ENCODE measurements at places on chromosomes 5 and 9. TPM values are rescaled to one million over a fixed set of nuclear protein-coding genes. Genes with fewer than 3 reads are reported as not detected.

GRCh38 chr9:130786526-130786925 lies 48.5 kb upstream of the ABL1 start:
- no peaks in the 10 kb centered on the region for H3K27me3 ChIP-seq
- no peak for DNase-seq
- H3K27ac ChIP-seq, result no peak overlapping the region
- no peak overlapping the region for H3K4me3 ChIP-seq

- H3K36me3 ChIP-seq, result no peaks in the 10 kb centered on the region
- no peak overlapping the region for H3K4me3 ChIP-seq
- peak; percentile 24 for DNase-seq
- peaks cover 10% of the 10 kb centered on the region for H3K4me1 ChIP-seq
Measured at GRCh38 chr9:116365056-116365471, 211.5 kb downstream of the PAPPA start.

- DNase-seq, result peak; percentile 69
- H3K4me3 ChIP-seq, result no peak overlapping the region
- no peaks in the 10 kb centered on the region for H3K4me1 ChIP-seq
- no peaks in the 10 kb centered on the region for H3K27me3 ChIP-seq
Measured at GRCh38 chr5:92885950-92886349, 695.1 kb downstream of the NR2F1-AS1 start.

CDX1 gene
- total RNA-seq, result not detected

- no peak overlapping the region for H3K27ac ChIP-seq
- no peaks in the 10 kb centered on the region for H3K36me3 ChIP-seq
- no peak overlapping the region for H3K4me3 ChIP-seq
- DNase-seq, result no peak
- peaks cover 29% of the 10 kb centered on the region for H3K4me1 ChIP-seq
Measured at GRCh38 chr9:107541523-107541922, 52.0 kb upstream of the KLF4 start.

LPAR1 gene
- total RNA-seq, result 3.8 TPM

DNA sequence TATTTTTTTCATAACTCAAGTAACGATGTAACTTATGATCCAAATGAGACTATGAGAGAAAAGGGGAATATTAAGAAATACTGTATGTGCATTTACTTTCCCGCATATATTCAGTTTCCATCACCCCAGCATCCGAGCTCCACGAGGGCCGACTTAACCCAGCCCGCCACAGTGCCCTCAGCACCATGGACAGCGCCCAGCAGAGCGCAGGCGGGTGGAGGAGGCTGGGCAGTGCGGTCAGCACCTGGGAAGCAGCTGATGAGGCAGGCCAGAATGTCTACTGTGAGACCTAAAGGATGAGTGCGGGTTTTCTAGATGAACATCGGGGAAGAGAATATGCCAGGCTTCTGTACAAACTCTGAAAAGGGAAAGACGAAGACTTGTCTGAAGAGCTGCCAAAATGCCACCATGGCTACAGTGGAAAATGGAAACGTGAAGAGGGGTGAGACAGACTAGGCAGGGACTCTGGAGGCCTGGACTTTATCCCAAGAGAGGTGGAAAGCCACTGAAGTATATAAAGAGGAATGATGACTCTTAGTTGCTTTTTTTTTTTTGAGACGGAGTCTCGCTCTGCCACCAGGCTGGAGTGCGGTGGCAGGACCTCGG lies 34.5 kb upstream of the MED27 start:
- H3K27ac ChIP-seq, result no peak overlapping the region
- no peaks in the 10 kb centered on the region for H3K27me3 ChIP-seq
- no peaks in the 10 kb centered on the region for H3K36me3 ChIP-seq
- DNase-seq, result peak; percentile 85

DNA sequence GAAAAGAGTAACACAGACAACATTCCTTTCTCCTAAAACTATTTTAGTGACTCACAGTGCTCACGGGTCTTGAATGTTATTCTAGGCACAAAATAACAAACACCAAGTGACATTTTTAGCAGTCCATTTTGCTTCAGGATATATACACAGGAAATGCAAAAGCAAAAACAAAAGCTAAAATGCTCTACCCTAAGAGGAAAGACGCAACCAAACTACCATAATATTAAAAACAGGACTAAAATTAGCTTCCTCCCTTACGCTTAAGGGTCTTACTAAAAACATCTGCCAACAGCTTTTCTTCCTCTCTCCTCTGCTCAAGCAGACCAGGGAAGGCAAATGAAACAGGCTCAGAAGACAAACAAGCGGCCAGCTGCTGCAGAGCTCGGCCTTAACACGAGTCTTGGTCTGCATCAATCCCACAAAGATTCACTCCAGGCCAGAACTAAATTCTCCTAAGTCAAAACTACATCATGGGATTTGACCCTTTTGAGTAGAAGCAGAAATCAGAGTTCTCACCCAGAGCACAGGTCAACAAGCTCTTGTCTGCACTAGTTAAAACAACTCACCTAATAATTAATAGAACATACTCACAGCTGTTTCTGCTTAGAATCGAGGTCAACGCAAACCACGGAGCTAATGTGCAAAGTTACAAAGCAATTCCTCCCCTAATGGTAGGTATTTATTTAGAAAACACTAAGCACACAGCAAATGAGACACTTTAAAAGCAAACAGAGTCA lies 62.3 kb downstream of the RAPGEF1 start:
- H3K4me1 ChIP-seq, result peaks cover 78% of the 10 kb centered on the region
- H3K27ac ChIP-seq, result peak overlapping the region; percentile 83
- H3K27me3 ChIP-seq, result no peaks in the 10 kb centered on the region
- DNase-seq, result no peak

CCL19 gene
- not detected for total RNA-seq

TRPM3 gene
- total RNA-seq, result 8.2 TPM

- H3K4me1 ChIP-seq, result peaks cover 14% of the 10 kb centered on the region
- peak overlapping the region; percentile 73 for H3K4me3 ChIP-seq
- no peaks in the 10 kb centered on the region for H3K36me3 ChIP-seq
- DNase-seq, result peak; percentile 51
- peaks cover 55% of the 10 kb centered on the region for H3K27me3 ChIP-seq
- H3K27ac ChIP-seq, result no peak overlapping the region
Measured at GRCh38 chr5:120464627-120465435, 731 bp downstream of the PRR16 start.

PCDHGC3 gene
- 13.3 TPM for total RNA-seq

DNA sequence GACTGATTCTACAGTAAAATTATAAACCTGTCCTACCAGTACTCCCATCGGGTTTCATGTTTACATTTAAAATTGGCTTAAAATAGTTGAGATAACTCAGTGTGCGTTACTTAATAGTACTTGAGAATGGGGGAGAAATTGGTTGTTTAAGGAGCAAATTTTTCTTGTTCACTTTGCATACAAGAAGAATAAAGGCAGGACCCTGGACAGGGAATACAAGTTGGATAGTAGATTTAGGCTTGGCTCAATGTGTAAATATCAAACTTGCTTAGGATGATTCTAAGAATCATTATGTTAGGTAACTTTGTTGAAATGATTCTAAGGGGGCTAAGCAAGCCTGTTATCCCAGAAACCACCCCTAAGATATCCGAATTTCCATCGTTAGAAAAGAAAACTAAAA lies 448.4 kb upstream of the TLE4 start:
- no peaks in the 10 kb centered on the region for H3K4me1 ChIP-seq
- no peak for DNase-seq
- H3K4me3 ChIP-seq, result no peak overlapping the region
- no peaks in the 10 kb centered on the region for H3K36me3 ChIP-seq

DNA sequence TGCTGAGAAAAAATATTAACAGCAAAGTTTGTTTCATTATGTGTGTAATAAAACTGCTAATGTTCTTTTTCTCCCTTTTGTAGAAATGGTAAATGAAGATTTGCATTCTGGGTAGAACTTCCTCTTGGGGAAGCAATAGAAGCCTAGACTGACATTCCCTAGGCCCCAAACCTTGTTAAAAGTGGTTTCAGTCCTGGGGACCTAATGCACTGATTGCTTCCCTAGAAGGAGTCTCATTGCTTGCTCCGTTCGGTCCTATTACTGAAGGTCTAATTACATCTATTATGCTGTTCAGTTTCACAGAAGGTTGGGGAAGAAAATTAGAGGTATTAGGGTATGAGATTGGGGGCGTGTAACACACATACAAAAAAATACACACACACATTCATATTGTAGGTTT lies 893.8 kb downstream of the TLE4 start:
- no peak for DNase-seq
- H3K27ac ChIP-seq, result no peak overlapping the region
- no peaks in the 10 kb centered on the region for H3K36me3 ChIP-seq
- no peaks in the 10 kb centered on the region for H3K27me3 ChIP-seq
- H3K4me1 ChIP-seq, result no peaks in the 10 kb centered on the region

DPYSL3 gene
- total RNA-seq, result 455 TPM

DNA sequence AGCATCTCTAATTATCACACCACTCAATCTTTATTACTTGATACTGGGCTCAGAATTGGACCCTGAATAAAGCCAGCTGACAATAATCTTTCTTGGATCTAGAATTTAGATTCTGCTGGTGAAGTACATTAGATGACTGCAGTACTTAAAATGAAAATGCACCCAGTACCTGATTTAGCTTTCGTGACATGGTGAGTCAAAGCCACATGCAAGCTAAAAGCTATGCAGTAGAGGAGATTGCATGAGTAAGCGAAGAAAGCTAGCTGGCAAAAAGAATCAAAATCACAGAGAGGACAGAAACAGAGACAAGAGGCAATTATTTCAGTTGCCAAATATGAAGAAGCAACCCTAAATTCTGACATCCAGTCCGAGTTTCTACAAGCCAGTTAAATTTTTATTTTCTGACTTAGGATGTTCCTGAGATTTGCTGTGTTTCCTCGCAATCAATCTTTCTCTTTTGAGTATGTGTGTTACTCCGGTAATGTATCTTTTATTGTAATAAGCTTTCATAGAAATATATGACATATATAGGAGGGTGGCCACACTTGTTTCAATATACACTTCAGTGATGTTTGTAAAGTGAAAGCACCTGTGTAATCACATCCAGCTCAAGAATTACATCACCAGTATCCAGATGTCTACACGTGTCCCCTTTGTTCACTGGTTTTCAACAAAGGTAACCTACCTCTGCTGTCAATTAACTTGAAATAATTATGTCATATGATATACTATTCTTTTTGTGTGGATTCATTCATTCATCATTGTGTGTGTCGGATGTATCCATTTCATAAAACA lies 101.7 kb downstream of the CDH18 start:
- H3K4me1 ChIP-seq, result peaks cover 8% of the 10 kb centered on the region
- H3K4me3 ChIP-seq, result no peak overlapping the region
- H3K36me3 ChIP-seq, result no peaks in the 10 kb centered on the region
- DNase-seq, result no peak
- no peak overlapping the region for H3K27ac ChIP-seq

- DNase-seq, result no peak
- no peak overlapping the region for H3K4me3 ChIP-seq
- no peaks in the 10 kb centered on the region for H3K27me3 ChIP-seq
- no peak overlapping the region for H3K27ac ChIP-seq
- no peaks in the 10 kb centered on the region for H3K36me3 ChIP-seq
Measured at GRCh38 chr5:96957254-96958049, 21.6 kb downstream of the LNPEP start.

DNA sequence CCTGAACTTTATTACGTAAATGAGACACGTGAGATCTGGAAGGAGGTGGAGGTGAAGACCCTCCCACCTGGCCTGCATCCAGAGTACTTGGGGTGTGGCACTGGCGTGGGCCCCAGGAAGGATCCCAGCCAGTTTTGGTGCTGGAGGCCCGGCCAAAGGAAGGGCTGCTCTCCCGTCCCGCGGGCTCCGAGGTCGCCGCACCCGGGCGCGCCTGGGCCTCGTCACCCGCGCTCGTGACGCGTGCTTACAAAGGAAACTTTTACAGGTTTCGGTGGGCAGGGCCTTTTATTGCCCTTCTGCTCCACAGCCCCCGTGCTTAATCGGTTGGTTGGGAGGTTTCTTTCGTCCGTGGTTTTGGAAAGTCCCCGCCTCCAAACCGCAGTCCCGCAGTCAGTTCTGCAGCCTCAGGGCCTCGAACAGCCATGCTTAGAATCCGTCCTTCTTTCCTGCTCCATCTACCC lies 29.2 kb downstream of the CDKN2A start:
- peaks cover 42% of the 10 kb centered on the region for H3K4me1 ChIP-seq
- H3K4me3 ChIP-seq, result peak overlapping the region; percentile 58
- no peaks in the 10 kb centered on the region for H3K36me3 ChIP-seq
- H3K27me3 ChIP-seq, result peaks cover 88% of the 10 kb centered on the region
- H3K27ac ChIP-seq, result no peak overlapping the region

GRCh38 chr5:157390551-157391297 lies 69.3 kb upstream of the NIPAL4 start:
- no peak overlapping the region for H3K27ac ChIP-seq
- H3K4me1 ChIP-seq, result no peaks in the 10 kb centered on the region
- no peaks in the 10 kb centered on the region for H3K36me3 ChIP-seq
- no peak overlapping the region for H3K4me3 ChIP-seq
- DNase-seq, result no peak
- H3K27me3 ChIP-seq, result no peaks in the 10 kb centered on the region

SPINK4 gene
- total RNA-seq, result not detected

DNA sequence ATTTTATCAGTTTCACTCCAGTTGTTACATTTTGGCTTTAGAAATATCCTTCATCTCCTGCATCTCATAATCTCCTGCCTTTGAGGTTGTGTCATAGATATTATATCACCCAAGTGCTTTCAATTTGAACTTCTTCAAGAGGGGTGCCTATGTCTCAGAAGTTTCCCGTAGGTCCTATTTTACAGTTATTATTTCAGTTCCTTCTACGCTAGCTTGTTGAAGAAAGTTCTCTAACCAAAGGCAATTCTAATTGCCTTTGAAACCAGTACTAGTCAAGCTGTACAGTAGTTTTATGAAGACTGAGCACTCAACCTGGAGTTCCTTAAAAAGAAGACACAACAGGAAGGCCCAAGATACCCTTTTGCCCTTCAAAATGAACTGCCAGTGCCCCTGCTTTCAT lies 116.4 kb downstream of the ZCCHC7 start:
- DNase-seq, result no peak
- no peaks in the 10 kb centered on the region for H3K36me3 ChIP-seq
- peaks cover 41% of the 10 kb centered on the region for H3K4me1 ChIP-seq
- H3K4me3 ChIP-seq, result no peak overlapping the region

STKLD1 gene
- total RNA-seq, result not detected

DNA sequence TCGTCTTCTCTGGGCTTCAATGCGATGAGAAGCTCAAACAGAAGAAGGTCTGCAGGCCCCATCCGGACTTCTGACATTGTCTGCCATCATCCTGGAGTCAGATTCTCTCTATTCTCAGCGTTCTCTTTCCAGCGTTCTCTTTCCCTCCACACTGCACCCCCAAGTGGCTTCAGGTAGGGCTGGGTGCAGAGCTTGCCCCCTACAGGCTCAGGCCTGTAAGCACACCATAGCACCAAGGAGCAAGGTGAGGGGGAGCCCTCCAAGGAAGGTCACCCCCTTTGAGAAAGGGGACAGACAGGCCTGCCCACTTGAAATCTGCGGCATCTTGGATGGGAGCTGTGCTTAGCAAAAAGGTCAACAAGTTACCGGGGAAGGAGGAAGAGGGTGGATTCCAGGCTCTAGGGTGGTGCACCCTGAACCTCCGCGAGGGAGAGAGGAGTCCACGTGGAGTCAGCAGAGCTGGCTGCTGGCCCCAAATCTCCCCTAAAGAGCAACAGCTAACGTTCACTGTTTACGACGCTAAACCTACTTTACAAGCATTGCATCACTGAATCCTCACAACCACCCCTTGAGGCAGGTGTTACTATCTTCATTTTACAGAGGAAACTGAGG lies 27.5 kb downstream of the GPX3 start:
- H3K27me3 ChIP-seq, result no peaks in the 10 kb centered on the region
- no peaks in the 10 kb centered on the region for H3K36me3 ChIP-seq
- no peak overlapping the region for H3K4me3 ChIP-seq
- 0 out of 2 replicates have a peak overlapping the region, but pooled peaks have one; percentile 42 for H3K27ac ChIP-seq

GRCh38 chr9:90940280-90940679 lies 138.7 kb downstream of the SYK start:
- no peak for DNase-seq
- H3K27ac ChIP-seq, result no peak overlapping the region
- no peaks in the 10 kb centered on the region for H3K27me3 ChIP-seq
- H3K4me3 ChIP-seq, result no peak overlapping the region
